ENCODE measurements at places on chromosomes 5 and 9. TPM values are rescaled to one million over a fixed set of nuclear protein-coding genes. Genes with fewer than 3 reads are reported as not detected.
A peak's percentile ranks its signal among the peaks of the same experiment; 100 is the strongest.

- H3K36me3 ChIP-seq = no peaks in the 10 kb centered on the region
- no peak overlapping the region for H3K27ac ChIP-seq
- H3K4me3 ChIP-seq = no peak overlapping the region
- no peaks in the 10 kb centered on the region for H3K27me3 ChIP-seq
- no peaks in the 10 kb centered on the region for H3K4me1 ChIP-seq
- DNase-seq = no peak
These were observed 1005.7 kb downstream of the DTWD2 start for GRCh38 chr5:117982691-117983090.

GRCh38 chr9:108812396-108813025 is 43.3 kb downstream of the ACTL7B start:
- no peak overlapping the region for H3K4me3 ChIP-seq
- no peak overlapping the region for H3K27ac ChIP-seq
- DNase-seq = no peak

The ENHO gene
- not detected for total RNA-seq

GRCh38 chr5:132227485-132228240 is at the start of gene P4HA2:
Gene P4HA2, minus strand, starts transcription at chr5:132227853. Its CDS starts 9,227 bp downstream, at chr5:132218626.
- peaks cover 49% of the 10 kb centered on the region for H3K4me1 ChIP-seq
- H3K36me3 ChIP-seq = no peaks in the 10 kb centered on the region
- peak within 1 kb of the TSS; percentile 88 for H3K27ac ChIP-seq
- peak within 1 kb of the TSS; percentile 92 for H3K4me3 ChIP-seq
- H3K27me3 ChIP-seq = no peaks in the 10 kb centered on the region

DNA sequence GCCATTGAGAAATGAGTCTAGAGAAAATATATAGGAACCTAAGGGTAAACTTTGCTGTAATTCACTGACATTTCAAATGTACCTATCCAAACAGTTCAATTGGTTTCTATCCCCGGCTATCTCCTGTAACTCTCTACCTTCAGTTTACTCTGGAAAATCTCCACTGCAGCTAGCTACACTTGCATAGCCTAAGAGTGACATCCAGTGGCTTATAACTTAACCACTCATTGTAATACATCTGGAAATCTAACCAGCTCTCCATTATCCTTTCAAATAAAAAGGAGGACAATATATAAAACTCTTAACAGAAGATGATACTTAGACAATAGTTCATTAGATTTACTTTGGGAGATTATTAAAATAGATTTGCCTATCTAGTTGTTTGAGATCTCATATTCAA is 35.3 kb upstream of the SPDL1 start:
- H3K4me3 ChIP-seq = no peak overlapping the region
- H3K36me3 ChIP-seq = no peaks in the 10 kb centered on the region
- H3K4me1 ChIP-seq = no peaks in the 10 kb centered on the region
- no peak for DNase-seq
- H3K27me3 ChIP-seq = no peaks in the 10 kb centered on the region

The ENTPD2 gene
- 0.92 TPM for total RNA-seq

GRCh38 chr9:29966247-29966646 is 2393.0 kb upstream of the C9orf72 start:
- no peaks in the 10 kb centered on the region for H3K4me1 ChIP-seq
- no peak overlapping the region for H3K27ac ChIP-seq
- no peaks in the 10 kb centered on the region for H3K36me3 ChIP-seq
- no peaks in the 10 kb centered on the region for H3K27me3 ChIP-seq
- H3K4me3 ChIP-seq = no peak overlapping the region

GRCh38 chr9:116576386-116576785 is 110.7 kb upstream of the TRIM32 start:
- peaks cover 15% of the 10 kb centered on the region for H3K4me1 ChIP-seq
- H3K27me3 ChIP-seq = no peaks in the 10 kb centered on the region
- no peak for DNase-seq
- H3K27ac ChIP-seq = no peak overlapping the region
- no peaks in the 10 kb centered on the region for H3K36me3 ChIP-seq
- no peak overlapping the region for H3K4me3 ChIP-seq

The NPR3 gene
- 34.3 TPM for total RNA-seq

GRCh38 chr5:108093186-108093585 is 288.7 kb downstream of the FBXL17 start:
- no peak overlapping the region for H3K4me3 ChIP-seq
- no peak overlapping the region for H3K27ac ChIP-seq

The ARHGEF39 gene
- total RNA-seq = 1.2 TPM

DNA sequence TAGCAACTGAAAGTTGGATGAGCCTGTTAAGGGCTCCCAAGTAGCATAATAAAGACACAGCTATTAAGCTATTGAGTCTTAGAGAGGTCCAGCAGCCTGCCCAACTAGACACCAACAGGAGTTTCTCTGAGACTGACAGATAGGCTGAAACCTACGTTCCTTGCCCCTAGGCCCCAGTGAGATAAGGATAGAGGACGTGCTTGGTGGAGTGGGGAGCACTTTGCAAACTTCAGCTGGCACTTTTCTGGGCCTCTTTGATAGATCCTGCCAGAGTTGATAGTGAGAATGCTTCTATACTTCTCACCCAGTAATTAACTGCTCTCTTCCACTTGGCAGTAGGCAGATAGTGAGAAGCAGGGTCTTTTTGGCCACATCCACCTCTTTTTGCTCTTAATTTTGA is 20.8 kb upstream of the CTNNA1 start:
- no peak overlapping the region for H3K27ac ChIP-seq
- H3K27me3 ChIP-seq = no peaks in the 10 kb centered on the region
- no peaks in the 10 kb centered on the region for H3K4me1 ChIP-seq
- no peaks in the 10 kb centered on the region for H3K36me3 ChIP-seq
- no peak overlapping the region for H3K4me3 ChIP-seq

- no peaks in the 10 kb centered on the region for H3K36me3 ChIP-seq
- DNase-seq = no peak
- H3K27me3 ChIP-seq = no peaks in the 10 kb centered on the region
- H3K27ac ChIP-seq = no peak overlapping the region
- no peak overlapping the region for H3K4me3 ChIP-seq
These were observed 70.6 kb downstream of the DPYSL3 start for GRCh38 chr5:147439254-147439653.

DNA sequence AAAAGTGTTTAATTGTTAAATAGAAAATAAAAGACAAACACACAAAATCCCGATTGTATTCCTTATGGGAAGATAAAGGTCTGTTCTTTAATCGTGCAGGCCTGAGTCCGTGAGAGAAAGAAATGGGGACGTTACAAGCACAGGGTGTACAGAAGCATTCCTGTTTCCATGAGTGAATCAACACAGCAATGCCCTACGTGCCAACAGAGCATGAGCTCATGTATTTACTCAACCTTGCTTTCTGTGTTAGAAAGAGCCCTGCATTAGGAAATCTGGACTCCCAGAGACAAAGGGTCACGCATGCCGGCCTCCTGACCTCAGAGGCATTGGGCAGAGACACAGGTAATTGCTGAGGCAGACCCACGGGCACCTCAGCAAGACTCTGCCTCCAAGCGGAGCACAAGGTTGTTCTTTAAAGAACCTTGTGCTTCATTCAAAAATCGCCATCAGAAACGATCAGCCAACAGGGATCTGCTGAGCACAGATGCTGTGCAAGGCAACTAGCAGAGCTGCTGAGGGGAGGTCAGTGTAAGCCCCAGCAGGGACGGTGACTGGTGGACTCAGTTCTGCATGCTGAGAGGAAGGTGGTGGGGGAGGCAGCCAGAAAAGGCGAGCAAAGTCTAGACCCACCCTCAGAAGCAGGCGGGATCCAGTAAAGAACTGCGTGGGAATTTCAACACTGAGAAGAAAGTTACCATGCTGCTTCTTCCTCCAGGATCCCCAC is 101.0 kb downstream of the TLE1 start:
- no peaks in the 10 kb centered on the region for H3K36me3 ChIP-seq
- H3K4me3 ChIP-seq = peak overlapping the region; percentile 41
- peak overlapping the region; percentile 85 for H3K27ac ChIP-seq
- H3K27me3 ChIP-seq = no peaks in the 10 kb centered on the region

The HAVCR2 gene
- 16.8 TPM for total RNA-seq

DNA sequence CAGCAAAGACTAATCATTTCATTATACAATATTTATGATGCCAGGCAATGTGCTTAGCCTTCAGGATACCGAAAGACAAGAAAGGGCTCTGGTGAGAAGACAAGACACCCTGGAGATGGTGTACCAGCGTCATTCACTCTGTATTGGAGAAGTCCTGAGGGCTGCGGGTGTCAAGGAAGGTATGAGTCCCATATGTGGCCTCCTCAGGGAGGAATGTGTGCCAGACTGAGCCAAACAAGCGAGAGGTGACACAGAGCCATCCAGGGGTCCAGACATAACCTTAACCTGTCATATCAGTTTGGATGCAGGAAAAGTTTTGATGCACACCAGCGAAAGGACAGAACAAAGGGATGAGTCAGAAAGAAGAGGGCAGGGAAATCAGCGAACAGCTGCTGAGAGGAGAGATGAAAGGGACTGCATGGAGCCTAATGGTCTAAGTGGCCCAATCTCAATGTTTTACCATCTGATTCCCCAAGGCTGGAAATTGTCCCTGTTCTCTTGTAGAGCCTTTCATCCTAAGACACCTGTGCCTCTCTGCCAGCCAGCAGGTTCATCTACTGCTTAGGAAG is 38.9 kb downstream of the ADRA1B start:
- no peak overlapping the region for H3K4me3 ChIP-seq
- H3K4me1 ChIP-seq = peaks cover 6% of the 10 kb centered on the region
- H3K36me3 ChIP-seq = no peaks in the 10 kb centered on the region
- no peaks in the 10 kb centered on the region for H3K27me3 ChIP-seq

The CDH12 gene
- total RNA-seq = not detected

DNA sequence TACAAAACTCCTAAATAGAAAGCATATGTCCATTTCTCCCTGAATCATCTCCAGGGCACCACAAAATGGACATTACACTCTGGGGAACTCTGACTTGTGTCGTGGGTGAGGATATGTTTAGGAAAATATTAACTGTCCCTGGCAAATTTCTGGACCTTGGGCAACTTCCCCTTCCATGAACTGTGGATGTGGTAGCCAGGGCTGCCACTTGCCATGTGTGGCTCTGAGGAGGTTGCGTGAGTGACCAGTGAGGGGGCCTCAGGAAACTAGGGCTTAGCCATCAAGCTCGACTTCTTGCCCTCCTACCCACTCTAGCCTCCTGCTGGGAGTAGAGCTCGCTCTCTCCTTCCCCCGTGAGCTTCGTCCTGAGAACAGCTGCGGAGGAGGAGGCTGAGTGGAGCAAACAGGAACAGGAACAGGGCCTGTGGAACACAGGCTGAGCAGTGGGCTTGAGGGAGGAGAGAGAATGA is 13.8 kb upstream of the STC2 start:
- H3K27ac ChIP-seq = no peak overlapping the region
- H3K36me3 ChIP-seq = no peaks in the 10 kb centered on the region
- no peak overlapping the region for H3K4me3 ChIP-seq

The CAMSAP1 gene
- total RNA-seq = 19.1 TPM

The PCDHGA3 gene
- 9.1 TPM for total RNA-seq

The CARTPT gene
- not detected for total RNA-seq

- H3K4me3 ChIP-seq = no peak overlapping the region
- no peaks in the 10 kb centered on the region for H3K36me3 ChIP-seq
- H3K27me3 ChIP-seq = no peaks in the 10 kb centered on the region
- no peak overlapping the region for H3K27ac ChIP-seq
- DNase-seq = no peak
These were observed 138.4 kb upstream of the ABCA1 start for GRCh38 chr9:105066275-105066865.

DNA sequence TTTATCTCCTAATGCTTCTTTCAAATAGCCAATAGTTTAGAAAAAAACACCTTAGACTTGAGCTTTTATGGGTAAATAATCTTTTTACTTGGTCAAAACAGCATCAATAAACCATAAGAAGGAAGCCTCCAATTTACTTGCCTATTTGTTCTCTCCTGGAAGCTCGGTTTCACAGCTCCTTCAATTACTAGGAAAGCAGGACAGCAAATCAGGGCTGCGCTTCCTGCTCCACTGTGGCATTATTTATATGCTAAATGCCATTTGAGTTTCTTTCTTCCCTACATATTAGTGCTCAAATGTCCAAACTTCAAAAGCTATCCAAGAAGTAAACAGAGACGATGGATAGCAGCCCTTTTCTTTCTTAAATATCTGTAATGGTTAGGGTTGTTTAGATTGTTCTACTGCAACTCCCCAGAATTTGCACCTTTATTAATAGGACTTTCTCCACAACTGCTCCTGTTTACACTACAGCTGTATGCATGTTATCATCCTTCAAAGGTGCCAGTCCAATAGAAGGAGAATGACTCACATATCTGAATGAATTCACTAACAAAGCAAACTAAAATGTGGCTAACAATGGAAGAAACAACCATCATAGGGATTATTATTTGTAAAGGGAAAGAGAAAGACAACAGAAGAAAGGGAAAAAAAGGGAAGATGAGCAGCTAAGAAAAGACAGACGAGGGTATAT is 58.7 kb downstream of the MED27 start:
- no peak overlapping the region for H3K27ac ChIP-seq
- H3K36me3 ChIP-seq = no peaks in the 10 kb centered on the region
- peaks cover 8% of the 10 kb centered on the region for H3K4me1 ChIP-seq
- H3K27me3 ChIP-seq = no peaks in the 10 kb centered on the region

- H3K27ac ChIP-seq = no peak overlapping the region
- no peaks in the 10 kb centered on the region for H3K36me3 ChIP-seq
- DNase-seq = no peak
- H3K27me3 ChIP-seq = no peaks in the 10 kb centered on the region
- H3K4me3 ChIP-seq = no peak overlapping the region
- no peaks in the 10 kb centered on the region for H3K4me1 ChIP-seq
These were observed 36.6 kb downstream of the PPARGC1B start for GRCh38 chr5:149766460-149767280.

DNA sequence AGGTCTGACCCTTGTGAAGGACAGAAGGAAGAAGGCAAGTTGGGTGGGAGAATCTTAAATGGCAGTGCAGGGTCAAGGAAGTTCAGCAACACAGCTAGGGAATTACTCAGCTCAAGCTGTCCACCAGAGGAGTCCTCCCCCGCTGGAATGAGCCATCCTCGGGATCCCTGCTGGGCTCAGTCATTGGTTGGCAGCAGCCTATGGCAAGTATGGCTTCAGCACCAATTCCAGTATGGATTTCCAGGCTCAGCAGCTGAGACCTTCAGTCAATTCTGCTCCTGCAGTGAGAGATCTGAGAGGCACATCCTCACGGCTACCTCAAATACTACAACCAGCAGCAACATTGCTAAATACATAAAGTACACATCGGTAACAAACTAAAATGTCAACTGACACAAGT is 280.6 kb upstream of the PIK3R1 start:
- DNase-seq = no peak
- no peak overlapping the region for H3K27ac ChIP-seq
- H3K36me3 ChIP-seq = no peaks in the 10 kb centered on the region
- H3K4me1 ChIP-seq = no peaks in the 10 kb centered on the region
- no peaks in the 10 kb centered on the region for H3K27me3 ChIP-seq

GRCh38 chr5:40368200-40368599 is 311.5 kb upstream of the PTGER4 start:
- H3K27ac ChIP-seq = no peak overlapping the region
- no peaks in the 10 kb centered on the region for H3K36me3 ChIP-seq
- H3K27me3 ChIP-seq = no peaks in the 10 kb centered on the region

All from thoracic aorta (tissue), 2 donors.